ENCODE measurements at places on chromosomes 12 and 14.

- peak; percentile 32 for DNase-seq
Observed at GRCh38 chr14:100147181-100147631, 12.2 kb downstream of the DEGS2 start.

- no peak for DNase-seq
Observed at GRCh38 chr12:60345442-60345841, 749.6 kb downstream of the SLC16A7 start.

GRCh38 chr14:105470350-105471296, 4.0 kb upstream of the CRIP2 start:
- no peak for DNase-seq

GRCh38 chr12:32290411-32290810, 108.9 kb upstream of the FGD4 start:
- DNase-seq = no peak

DNA sequence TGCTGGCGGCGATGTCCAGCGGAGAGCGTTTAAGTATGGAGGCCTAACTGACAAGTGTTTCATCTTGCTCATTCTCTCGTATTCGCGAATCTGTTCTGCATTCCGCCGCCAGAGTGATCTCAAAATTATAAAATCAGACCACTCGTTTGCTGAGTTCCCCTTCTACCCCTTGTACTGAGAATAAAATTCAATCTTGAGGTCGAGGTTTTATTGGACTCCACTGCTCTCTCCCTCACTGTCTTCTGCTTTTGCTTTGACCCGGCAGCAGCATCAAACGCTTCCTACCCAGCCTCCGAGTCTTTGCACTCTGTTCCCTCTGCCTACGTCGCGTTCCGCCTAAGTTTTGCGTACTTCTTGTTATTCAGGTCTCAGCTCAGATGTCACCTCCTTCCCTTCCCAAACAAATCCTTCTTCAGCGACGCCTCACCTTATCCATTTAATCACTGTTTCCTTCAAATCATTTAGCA, 462 bp downstream of the KNTC1 start:
- peak; percentile 11 for DNase-seq

GRCh38 chr12:22812531-22812930, 187.6 kb downstream of the ETNK1 start:
- no peak for DNase-seq

- no peak for DNase-seq
Observed at GRCh38 chr12:29546000-29546399, 48.5 kb upstream of the OVCH1 start.
